ENCODE measurements at places on chromosomes 3 and 15. TPM values are rescaled to one million over a fixed set of nuclear protein-coding genes. Genes with fewer than 3 reads are reported as not detected.

DNA sequence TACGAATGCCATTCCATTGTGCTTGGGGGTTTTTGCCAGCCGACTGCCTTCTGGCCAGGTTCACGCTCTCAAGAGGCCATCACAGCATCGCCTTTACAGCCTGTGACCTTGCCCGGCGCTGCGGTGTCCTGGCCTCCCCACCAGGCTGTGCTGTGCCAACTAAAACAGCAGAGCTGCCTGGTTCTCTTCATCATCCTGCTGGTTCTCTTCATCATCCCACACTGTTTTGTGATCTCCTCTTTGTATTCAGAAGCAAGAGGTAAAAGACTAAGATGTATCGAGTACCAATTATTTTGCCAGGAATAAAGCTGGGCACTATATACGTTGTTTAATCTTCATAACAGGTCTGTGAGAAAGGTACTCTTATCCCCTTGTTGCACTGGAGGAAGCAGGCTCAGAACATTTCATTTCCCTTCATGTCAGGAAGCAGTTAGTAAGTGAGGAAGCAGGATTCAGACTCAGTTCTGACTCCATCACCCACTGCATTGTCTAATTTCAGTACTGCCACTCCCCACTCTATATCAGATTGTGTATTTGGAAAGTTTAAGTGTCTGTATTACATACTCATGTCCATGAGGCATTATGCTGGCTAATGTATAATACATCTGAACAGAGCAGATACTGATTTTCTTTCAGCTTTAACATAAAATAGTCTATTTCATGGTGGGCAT lies 92.7 kb downstream of the LRRC28 start:
- H3K27me3 ChIP-seq: no peaks in the 10 kb centered on the region
- H3K36me3 ChIP-seq: no peaks in the 10 kb centered on the region

GRCh38 chr3:9582332-9582731 lies 28.7 kb upstream of the LHFPL4 start:
- no peaks in the 10 kb centered on the region for H3K36me3 ChIP-seq
- H3K27me3 ChIP-seq: no peaks in the 10 kb centered on the region
- no peaks in the 10 kb centered on the region for H3K4me1 ChIP-seq

- no peak overlapping the region for H3K4me3 ChIP-seq
- no peak overlapping the region for H3K27ac ChIP-seq
- no peak for DNase-seq
- H3K27me3 ChIP-seq: no peaks in the 10 kb centered on the region
- H3K4me1 ChIP-seq: no peaks in the 10 kb centered on the region
These were observed 20.0 kb upstream of the CFAP20DC start for GRCh38 chr3:59069838-59070237.

GRCh38 chr3:128486681-128487537 lies 6.1 kb downstream of the GATA2 start:
- no peak for DNase-seq
- H3K36me3 ChIP-seq: no peaks in the 10 kb centered on the region
- H3K4me3 ChIP-seq: peak overlapping the region; percentile 54
- peaks cover 100% of the 10 kb centered on the region for H3K27me3 ChIP-seq

DNA sequence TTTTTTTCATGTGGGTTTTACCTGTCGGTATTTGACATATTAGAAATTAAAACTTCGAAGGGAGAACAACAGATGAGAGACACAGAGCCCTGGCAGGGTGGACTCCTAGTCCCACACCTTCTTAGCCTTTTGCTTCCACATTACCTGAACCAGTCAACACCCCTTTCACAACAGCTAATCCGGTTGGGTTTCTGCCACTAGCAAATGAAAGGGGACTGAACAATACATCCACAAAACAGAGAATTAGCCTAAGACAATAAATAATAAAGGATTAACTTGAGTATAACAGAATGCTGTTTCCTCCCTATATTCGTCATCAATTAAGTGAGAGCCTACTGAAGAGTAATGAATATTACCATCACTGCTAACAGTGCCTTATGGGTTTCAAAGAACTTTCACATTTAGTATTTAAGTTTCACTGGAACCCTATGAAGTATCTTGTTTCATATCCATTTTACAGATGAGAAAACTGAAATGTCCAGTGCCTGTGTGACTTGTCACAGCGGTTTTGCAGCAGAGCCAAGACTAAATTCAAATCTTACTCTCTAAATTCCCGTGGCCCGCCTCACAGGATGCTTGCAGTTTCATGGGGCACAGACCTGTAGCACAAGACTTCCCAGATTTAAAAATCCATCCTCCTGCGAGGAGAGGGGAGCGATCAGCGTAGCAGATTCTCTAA lies 1.0 kb upstream of the RAB8B start:
- DNase-seq: no peak
- no peaks in the 10 kb centered on the region for H3K27me3 ChIP-seq
- H3K36me3 ChIP-seq: no peaks in the 10 kb centered on the region
- H3K27ac ChIP-seq: peak overlapping the region; percentile 87

DNA sequence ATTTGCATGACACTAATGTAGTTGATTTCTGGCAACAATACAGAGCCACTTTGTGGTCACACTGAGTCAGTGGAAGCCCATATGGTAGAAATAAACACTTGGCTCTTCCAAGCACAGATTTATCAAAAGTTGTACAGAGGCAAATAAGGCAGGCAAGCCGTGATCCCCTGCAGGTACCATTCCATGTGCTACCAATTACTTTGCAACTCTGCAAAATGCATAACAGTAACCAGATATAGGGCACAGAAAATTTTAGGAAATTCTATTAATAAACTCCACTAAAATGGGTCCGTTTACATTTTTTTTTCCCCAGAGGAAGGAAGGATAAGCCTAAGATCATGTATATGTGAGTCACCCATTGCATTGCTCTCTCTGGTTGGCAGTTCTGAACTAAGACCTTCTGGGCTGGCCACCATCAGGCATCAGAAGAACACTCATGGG lies 103.1 kb upstream of the PTX3 start:
- H3K36me3 ChIP-seq: no peaks in the 10 kb centered on the region
- no peak overlapping the region for H3K27ac ChIP-seq
- H3K4me3 ChIP-seq: no peak overlapping the region
- H3K27me3 ChIP-seq: no peaks in the 10 kb centered on the region

Gene NUDT16
- total RNA-seq: 17.6 TPM
